Transverse colon (tissue), 4 donors: ENCODE measurements at places on chromosomes 7 and 10. TPM values are rescaled to one million over a fixed set of nuclear protein-coding genes. Genes with fewer than 3 reads are reported as not detected.

DNA sequence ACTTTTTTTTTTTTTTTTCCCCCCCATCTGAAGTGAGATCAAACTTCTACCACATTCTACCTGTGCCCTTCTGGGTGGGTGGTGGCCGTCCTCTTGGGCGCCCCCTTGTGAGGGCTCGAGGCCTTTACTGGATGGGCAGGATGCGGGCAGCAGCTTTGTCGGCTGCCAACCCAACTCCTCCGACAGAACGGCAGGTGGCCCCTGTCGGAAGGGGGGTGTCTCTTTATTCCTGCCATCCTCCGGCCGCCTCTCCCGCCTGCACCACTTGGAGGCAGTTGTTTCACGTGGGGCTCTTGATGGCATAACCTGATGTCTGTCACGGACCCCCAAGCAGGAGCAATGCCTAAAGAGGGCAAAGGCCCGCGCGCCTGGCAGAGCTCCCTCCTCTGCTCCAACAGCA is 31.0 kb downstream of the AMZ1 start:
- DNase-seq = no peak

GRID1 gene
- 1.6 TPM for total RNA-seq

PPA1 gene
- 113 TPM for total RNA-seq

ANKRD61 gene
- total RNA-seq = not detected

DNA sequence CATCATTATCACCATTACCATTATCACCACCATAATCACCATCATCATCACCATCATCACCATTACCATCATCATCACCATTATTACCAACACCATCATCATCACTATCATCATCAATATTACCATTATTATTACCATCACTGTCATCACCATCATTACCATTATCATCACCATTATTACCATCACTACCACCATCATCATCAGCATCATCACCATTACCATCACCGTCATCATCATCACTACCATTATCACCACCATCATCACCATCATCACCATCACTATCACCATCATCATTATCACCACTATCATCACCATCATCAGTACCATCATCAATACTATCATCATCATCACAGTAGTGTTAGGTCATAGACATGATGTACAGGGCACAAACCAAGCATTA is 81.4 kb downstream of the VSTM4 start:
- no peak for DNase-seq

GRCh38 chr10:115073796-115074195 is 19.4 kb upstream of the ATRNL1 start:
- no peak for DNase-seq

- no peak for DNase-seq
These were observed 1.2 kb upstream of the NAMPT start for GRCh38 chr7:106285855-106286492.

HOXA1 gene
- total RNA-seq = 1.9 TPM

- DNase-seq = no peak
These were observed 38.6 kb upstream of the MXI1 start for GRCh38 chr10:110168601-110169481.

SMO gene
- total RNA-seq = 1.9 TPM

DNA sequence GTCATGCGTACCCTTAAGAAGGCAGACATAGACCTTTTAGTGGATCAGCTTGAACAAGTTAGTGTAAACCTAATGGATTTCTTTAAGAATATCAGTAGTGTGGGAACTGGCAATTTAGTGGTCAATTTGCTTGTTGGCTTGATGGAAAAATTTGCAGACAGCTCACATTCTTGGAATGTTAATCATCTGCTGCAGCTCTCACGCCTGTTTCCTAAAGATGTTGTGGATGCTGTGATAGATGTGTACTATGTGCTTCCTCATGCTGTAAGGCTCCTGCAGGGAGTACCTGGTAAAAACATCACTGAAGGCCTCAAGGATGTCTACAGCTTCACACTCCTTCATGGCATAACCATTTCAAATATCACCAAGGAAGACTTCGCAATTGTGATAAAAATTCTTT is 103.4 kb downstream of the ABCA13 start:
- DNase-seq = no peak

DNA sequence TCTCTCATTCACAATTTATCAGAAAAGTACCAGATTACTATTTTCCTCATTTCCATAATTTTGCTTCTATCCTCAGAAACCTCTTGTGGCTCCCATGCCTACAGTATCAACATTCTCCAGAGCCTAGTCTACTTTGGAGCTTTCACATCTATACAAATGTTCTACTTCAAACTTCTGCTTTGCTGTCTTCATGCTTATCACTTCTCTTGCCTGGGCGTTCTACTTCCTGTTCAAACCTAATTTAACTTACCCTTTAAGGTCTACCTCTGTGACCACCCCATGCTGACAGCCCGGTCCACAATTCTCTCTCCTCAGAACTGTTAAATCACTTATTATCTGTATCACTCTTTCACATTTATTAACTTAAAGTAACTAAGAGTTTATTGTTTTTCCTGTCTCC is 6.1 kb upstream of the PTPN12 start:
- DNase-seq = no peak

DNA sequence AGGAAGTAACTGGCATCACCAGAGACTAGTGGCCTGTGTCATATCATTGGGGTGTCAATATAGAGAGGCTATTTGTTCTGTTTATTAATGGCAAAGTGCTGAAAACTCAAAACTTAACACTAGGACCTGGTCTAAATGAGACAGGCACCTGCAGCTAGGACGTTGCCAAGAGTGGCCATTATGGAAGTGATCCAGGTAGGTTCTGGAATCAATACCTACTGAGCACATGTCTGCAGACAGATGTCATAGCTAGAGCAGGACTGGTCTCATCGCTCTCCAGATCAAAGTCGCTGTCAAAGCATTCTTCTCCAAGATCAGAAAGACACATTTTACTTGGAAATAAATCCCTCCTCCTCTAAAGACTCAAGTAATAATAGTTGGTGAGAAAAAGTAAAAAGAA is 40.3 kb downstream of the THNSL1 start:
- no peak for DNase-seq

- DNase-seq = no peak
These were observed 1.5 kb downstream of the CPSF4 start for GRCh38 chr7:99440195-99440594.

GNAT3 gene
- not detected for total RNA-seq

DNA sequence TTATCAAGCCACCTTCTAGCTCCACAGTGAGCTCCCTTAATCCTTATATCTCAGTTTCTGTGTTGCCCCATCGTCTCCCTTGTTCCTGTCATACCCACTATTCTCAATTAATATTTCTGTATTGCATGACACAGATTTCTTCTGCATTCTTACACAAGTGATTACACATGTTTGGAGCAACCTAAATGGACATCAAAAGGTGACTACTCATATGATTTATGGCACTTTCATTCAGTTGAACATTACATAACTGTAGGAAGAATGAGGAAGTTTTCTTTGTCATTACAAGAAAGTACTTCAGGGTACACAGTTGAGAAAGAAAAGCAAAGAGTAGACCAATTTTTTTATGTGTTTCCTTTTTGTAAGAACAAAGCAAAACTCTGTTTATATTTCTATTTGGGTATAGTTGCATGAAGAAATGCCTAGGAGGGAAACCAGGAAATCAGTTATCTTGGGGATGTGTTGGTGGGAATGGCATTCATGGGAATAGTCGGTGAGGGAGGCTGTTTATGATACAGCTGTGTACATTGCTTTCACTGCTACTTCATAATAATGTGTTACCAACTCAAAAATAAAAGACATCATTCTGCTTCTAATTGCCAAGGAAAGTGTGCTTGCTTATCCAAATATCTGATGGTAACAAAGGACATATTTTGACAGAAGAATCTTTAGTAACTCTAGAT is 23.6 kb upstream of the PRSS37 start:
- no peak for DNase-seq

SLC39A12 gene
- not detected for total RNA-seq

- no peak for DNase-seq
These were observed 320.0 kb downstream of the EXOC4 start for GRCh38 chr7:133572843-133573242.

DNA sequence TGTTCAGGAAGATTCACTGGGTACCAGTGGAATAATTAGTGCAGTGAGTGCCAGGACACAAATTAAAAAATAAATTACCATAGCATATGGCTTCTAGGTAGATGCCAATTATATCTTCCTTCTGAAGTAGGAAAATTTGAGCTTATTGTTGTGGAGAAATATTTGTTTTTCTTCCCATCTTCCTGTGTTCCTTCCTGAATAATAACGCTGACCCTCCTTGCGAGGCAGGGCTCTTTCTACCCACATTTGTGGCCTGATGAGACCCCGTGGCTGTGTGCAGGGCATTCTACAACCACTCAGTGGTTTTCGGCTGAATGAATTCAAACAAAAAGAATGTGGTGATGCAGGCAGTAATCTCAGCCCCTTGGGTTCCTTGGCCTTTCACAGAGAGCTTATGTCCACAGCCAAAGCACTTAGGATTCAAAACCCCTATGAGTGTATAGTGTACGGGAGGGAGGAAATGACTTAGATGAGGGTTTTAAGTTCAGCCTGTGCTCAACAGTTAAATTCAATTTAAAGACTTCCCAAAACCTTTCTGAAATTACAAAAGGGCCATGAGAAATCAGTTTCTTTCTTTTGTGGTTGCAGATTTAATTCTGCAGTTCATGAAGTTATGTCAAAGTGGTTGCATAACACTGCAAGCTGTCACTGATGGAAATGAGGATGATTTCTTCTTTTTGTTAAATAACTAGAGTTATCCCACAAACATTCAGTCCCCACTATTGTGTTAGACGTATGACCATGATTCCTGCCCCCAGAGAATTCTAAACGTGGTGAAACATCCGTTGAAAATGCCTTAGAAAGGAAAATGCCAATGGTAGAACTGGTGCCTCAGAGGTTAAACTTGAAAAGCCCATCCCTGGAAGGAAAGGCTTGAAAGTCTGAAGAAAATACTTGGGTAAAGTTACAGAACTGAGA is 255.3 kb downstream of the FZD1 start:
- DNase-seq = no peak

GRCh38 chr7:130908345-130909160 is 174.5 kb upstream of the KLF14 start:
- no peak for DNase-seq

RFC2 gene
- 17.3 TPM for total RNA-seq

MRLN gene
- total RNA-seq = not detected

BTBD16 gene
- total RNA-seq = not detected

DNA sequence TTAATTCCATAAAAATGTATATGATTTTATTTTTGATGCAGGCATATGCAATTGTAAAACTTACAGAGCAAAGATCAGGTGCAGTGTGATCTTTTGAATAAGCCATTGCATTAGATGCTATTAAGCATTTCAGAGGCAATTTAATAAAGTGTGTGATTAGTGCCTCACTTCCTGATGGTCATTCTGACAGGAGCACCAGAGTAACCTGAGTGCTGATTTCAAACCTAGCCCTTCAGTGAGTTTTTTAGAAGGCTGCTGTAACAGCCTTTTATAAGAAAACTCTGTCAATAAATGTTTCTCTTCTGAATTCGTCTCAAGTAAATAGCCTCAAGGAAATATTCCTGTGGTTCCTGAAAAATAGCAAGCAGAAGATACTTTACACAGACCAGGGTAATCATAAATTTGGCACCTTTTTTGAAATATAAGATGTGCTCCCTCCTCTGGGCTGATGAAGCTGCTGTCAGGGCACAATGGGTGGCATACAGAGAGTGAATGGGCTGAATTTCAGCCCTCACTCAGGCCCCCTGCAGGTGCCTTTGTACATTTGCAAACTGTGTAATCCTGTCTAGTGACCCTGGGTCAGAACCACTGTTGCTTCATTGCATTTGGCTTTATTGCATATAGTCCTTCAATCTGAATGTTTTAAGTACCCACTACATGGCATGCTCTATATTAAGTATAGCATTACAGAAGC is 193.7 kb upstream of the CSTF2T start:
- peak; percentile 14 for DNase-seq

GRCh38 chr10:94997741-94998174 is 59.3 kb downstream of the CYP2C9 start:
- no peak for DNase-seq

GRCh38 chr7:115066050-115066449 is 144.2 kb downstream of the MDFIC start:
- DNase-seq = peak; percentile 9

- DNase-seq = no peak
These were observed 51.4 kb downstream of the FAM241B start for GRCh38 chr10:69681436-69681835.

- no peak for DNase-seq
These were observed 384.0 kb downstream of the KCNMA1 start for GRCh38 chr10:77253556-77254064.

AMPH gene
- total RNA-seq = 6.6 TPM

IL6 gene
- 10.8 TPM for total RNA-seq

CPXM2 gene
- total RNA-seq = 19.1 TPM

MALSU1 gene
- 165 TPM for total RNA-seq

GRCh38 chr10:126124046-126124445 is 227.7 kb downstream of the FANK1 start:
- no peak for DNase-seq

C10orf90 gene
- total RNA-seq = not detected

- no peak for DNase-seq
These were observed 3.4 kb upstream of the ADCY1 start for GRCh38 chr7:45570797-45571196.

GRCh38 chr7:43208242-43208641 is 95.8 kb downstream of the HECW1 start:
- DNase-seq = no peak

GRCh38 chr10:70328018-70328417 is 44.2 kb upstream of the NPFFR1 start:
- DNase-seq = no peak

GRCh38 chr7:104142147-104142546 is 65.7 kb downstream of the ORC5 start:
- DNase-seq = no peak

MYO1G gene
- total RNA-seq = 8.3 TPM

DNA sequence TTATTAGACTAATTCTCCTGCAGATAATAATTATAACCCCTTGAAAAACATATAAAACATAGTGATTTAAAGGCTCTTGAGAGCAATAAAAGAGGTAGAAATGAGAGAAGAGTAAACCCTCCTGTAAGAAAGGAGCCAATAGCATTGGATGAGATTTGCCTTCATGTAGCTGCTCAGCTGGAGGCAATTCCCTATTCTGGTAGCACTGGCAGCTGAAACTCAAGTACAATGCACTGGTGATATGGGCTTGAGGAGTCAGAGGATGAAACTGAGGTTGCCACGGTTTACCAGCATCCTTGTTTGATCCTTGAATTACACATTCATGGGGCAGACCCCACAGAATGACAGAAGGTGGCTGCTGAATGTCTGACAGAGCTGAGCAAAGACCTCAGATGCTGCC is 76.4 kb downstream of the CTTNBP2 start:
- no peak for DNase-seq

CADPS2 gene
- 14.3 TPM for total RNA-seq

CUZD1 gene
- 1.1 TPM for total RNA-seq

NOM1 gene
- 22.4 TPM for total RNA-seq

- DNase-seq = peak; percentile 53
These were observed 41.3 kb upstream of the SRPK2 start for GRCh38 chr7:105429746-105430612.

NAT16 gene
- total RNA-seq = not detected

- no peak for DNase-seq
These were observed 198.0 kb downstream of the CSTF2T start for GRCh38 chr10:51501396-51501795.

MEST gene
- total RNA-seq = 27.0 TPM
